A549 treated with Hydrocortisone at 1 μM for 4 hours (cell line): ENCODE measurements at places on chromosomes 4 and X. TPM values are rescaled to one million over a fixed set of nuclear protein-coding genes. Genes with fewer than 3 reads are reported as not detected.

The SPIN4 gene
- total RNA-seq, result 3.3 to 6.9 TPM (median 5.0 TPM) in 5 replicates

The GBA3 gene
- total RNA-seq, result not detected in 5 replicates

The GPAT3 gene
- 28.7 to 37.0 TPM (median 33.5 TPM) in 5 replicates for total RNA-seq

The DTHD1 gene
- not detected in 5 replicates for total RNA-seq

The GALNT7 gene
- total RNA-seq, result 20.3 to 35.3 TPM (median 24.6 TPM) in 5 replicates

The TKTL1 gene
- total RNA-seq, result 0.05 to 0.14 TPM (median 0.07 TPM) in 3 of 5 replicates, not detected in the others

The C4orf51 gene
- not detected in 5 replicates for total RNA-seq

The GRPR gene
- total RNA-seq, result 0.07 TPM in 1 of 5 replicates, not detected in the others

The PPEF2 gene
- total RNA-seq, result not detected in 5 replicates

The GABRB1 gene
- total RNA-seq, result not detected in 5 replicates

The SPANXD gene
- total RNA-seq, result 0.18 to 0.48 TPM in 2 of 5 replicates, not detected in the others

The EPHA5 gene
- 0.21 to 0.40 TPM (median 0.39 TPM) in 5 replicates for total RNA-seq

The CLIC2 gene
- total RNA-seq, result 0.03 to 0.20 TPM (median 0.18 TPM) in 5 replicates

The ATOH1 gene
- not detected in 5 replicates for total RNA-seq

The CFAP97 gene
- 7.6 to 15.2 TPM (median 12.0 TPM) in 5 replicates for total RNA-seq

The ADH7 gene
- total RNA-seq, result not detected in 5 replicates

The RAB33A gene
- 0.13 to 0.31 TPM (median 0.17 TPM) in 5 replicates for total RNA-seq

The CT45A2 gene
- total RNA-seq, result 0.10 TPM in 1 of 5 replicates, not detected in the others

The XAGE2 gene
- total RNA-seq, result not detected in 5 replicates
